Upper lobe of right lung (tissue), 1 donor: ENCODE measurements at places on chromosomes 11 and 22. TPM values are rescaled to one million over a fixed set of nuclear protein-coding genes. Genes with fewer than 3 reads are reported as not detected.

Gene NCF4
- 37.0 TPM for total RNA-seq

Gene CCDC82
- 28.4 TPM for total RNA-seq

Gene MS4A7
- total RNA-seq, result 184 TPM

Gene RAG1
- 0.78 TPM for total RNA-seq

Gene MMP13
- total RNA-seq, result not detected

Gene OR5P2
- total RNA-seq, result 1.3 TPM

Gene ROBO3
- total RNA-seq, result 12.6 TPM

Gene MS4A4E
- 3.0 TPM for total RNA-seq

Gene KRTAP5-7
- 0.46 TPM for total RNA-seq

Gene NXF1
- total RNA-seq, result 96.2 TPM

Gene SNX15
- 27.1 TPM for total RNA-seq

Gene GRIA4
- not detected for total RNA-seq

Gene SAA4
- total RNA-seq, result not detected

Gene OR52W1
- total RNA-seq, result not detected

Gene OR8G1
- not detected for total RNA-seq

Gene DGCR6
- 3.1 TPM for total RNA-seq

Gene OR5A1
- not detected for total RNA-seq

Gene NLRP14
- not detected for total RNA-seq

Gene KCNJ11
- 6.3 TPM for total RNA-seq

Gene XKR3
- total RNA-seq, result not detected

Gene NCR3LG1
- total RNA-seq, result 5.6 TPM

Gene IFTAP
- total RNA-seq, result 12.3 TPM

Gene GSTT2B
- total RNA-seq, result 9.8 TPM

Gene OR2AG1
- not detected for total RNA-seq

Gene TYR
- total RNA-seq, result not detected
